HS-5 (cell line): ENCODE measurements at places on chromosomes 11 and 22.

DNA sequence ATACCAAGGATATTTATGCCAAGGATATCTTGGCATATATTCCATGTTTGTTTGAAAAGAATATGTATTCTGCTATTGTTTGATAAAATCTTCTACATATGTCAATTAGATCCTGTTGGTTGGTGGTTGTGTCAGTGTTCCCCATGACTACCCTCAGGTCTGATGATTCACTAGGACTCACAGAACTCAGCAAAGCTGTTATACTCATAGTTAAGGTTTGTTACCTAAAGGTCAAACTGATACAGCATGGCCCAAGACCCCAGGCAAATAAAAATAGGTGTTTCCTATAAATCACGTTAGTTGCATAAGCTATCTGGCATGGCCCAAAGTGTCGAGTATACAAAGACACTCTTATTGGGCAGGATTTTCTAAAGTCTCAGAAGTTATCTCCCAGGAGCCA is 30.2 kb upstream of the B3GNT6 start:
- no peak for DNase-seq

- DNase-seq, result no peak
Measured at GRCh38 chr11:72223615-72224563, 678 bp upstream of the INPPL1 start.

DNA sequence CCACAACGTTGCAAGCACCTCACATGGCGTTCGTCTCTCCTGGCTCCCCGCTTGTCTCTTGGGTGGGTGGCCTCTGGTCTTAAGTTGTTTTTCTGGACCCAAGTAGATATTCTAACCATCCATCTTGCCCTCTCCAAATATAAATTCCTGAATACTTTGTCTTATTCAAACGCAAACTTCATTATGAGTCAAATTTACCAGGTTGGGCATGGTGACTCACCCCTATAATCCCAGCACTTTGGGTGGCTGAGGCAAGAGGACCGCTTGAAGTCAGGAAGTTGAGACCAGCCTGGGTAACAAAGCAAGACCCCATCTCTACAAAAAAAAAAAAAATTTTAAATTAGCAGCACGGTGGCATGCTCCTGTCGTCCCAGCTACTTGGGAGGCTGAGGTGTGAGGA is 5.1 kb upstream of the IGSF9B start:
- no peak for DNase-seq

DNA sequence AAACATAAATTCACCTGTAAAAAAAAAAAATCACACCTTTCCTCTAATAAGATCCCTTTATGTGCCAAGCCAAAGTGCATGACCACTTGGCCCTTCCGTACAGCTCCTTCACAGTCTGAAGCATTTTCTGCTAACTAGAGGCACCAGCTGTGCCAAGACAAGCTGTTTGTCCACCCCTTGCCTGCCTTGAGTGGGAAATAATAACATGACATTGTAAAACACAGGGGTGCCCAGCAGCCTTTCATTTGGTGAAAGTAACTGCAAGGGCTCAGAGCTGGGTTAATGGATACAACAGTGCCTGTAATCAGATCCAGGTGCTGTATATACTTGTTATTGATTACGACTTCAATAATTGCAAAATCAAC is 59.2 kb downstream of the DDIAS start:
- DNase-seq, result no peak

- DNase-seq, result no peak
Measured at GRCh38 chr11:130197386-130198035, 37.9 kb downstream of the ST14 start.
